ENCODE measurements at places on chromosomes 1 and 21. TPM values are rescaled to one million over a fixed set of nuclear protein-coding genes. Genes with fewer than 3 reads are reported as not detected.

The DLGAP3 gene
- polyA plus RNA-seq: 0.15 TPM

GRCh38 chr1:66464802-66465201, 69.2 kb upstream of the SGIP1 start:
- DNase-seq: no peak

GRCh38 chr21:29256126-29256910, 42.4 kb upstream of the BACH1 start:
- DNase-seq: no peak

DNA sequence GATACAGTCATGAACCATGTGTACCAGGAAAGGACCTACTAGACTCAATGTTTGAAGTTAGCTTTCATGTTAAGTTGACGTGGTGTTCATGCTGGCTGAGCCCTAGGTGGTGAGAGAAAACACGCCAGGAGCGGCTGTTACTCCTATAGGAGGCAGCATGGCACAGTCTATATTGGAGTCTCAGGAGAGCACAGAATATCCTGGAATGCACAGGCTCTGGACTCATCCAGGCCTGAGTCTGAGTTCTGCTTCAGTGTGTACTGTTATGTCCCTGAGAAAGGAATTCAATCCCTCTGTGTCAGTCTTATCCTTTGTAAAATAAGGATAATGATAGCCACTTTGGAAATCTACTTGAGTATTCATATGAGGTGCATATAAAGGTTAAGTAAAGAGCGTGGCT, 41.2 kb downstream of the DPT start:
- peak; percentile 8 for DNase-seq

DNA sequence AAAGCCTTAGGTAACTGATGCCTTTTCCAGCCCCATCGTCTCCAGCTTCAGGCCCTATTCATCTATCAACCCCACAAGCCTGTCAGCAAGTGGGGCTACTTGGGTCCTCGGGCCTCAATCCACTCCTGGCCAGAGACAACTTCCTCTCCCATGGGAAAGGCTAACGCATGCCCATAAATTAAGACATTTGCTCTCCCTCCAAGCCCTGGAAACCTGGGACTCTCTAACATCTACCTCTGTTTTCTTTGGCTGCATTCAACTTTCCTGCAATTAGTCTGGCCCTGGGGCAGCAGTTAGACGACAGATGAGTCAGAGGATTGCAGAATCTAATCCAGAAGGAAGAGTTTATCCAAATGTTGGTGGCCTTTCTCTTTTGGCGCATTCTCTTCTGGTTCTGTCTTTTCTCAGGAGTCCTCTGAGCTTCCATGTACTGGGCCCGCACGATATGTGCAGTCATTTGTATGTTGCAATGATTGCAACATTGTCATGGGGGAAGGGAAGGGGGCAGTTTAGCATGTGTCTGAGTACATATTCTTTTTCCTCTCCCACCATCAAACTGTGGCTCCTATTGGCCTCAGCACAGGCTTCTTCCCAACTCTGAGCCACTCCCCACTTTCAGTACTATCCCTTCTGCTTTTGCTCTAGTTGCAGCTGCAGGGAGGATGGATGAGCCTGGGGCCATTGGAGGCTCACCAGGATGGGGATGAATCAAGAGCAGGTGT, 54.4 kb downstream of the NAV1 start:
- DNase-seq: peak; percentile 71

DNA sequence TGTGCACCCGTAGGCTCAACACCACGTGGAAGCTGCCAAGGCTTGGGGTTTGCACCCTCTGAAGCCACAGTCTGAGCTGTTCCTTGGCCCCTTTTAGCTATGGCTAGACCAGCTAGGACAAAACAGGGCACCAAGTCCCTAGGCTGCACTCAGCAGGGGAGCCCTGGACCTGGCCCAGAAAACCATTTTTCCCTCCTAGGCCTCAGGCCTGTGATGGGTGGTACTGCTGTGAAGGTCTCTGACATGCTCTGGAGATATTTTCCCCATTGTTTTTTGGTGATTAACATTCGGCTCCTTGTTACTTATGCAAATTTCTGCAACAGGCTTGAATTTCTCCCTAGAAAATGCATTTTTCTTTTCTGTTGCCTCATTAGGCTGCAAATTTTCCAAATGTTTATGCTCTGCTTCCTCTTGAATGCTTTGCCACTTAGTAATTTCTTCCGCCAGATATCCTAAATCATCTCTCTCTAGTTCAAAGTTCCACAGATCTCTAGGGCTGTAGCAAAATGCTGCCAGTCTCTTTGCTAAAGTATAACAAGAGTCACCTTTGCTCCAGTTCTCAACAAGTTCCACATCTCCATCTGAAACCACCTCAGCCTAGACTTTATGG, 69.0 kb upstream of the KRTAP19-8 start:
- DNase-seq: no peak

All from SK-N-SH (cell line).